ENCODE measurements at places on chromosomes 16 and 17. TPM values are rescaled to one million over a fixed set of nuclear protein-coding genes. Genes with fewer than 3 reads are reported as not detected.

The KRT31 gene
- total RNA-seq, result not detected

The SLFN14 gene
- not detected for total RNA-seq

The CD79B gene
- total RNA-seq, result not detected

The PRAC1 gene
- not detected for total RNA-seq

The SCPEP1 gene
- total RNA-seq, result 57.7 TPM

The MYH8 gene
- total RNA-seq, result not detected

The STH gene
- not detected for total RNA-seq

The GPR179 gene
- under 0.01 TPM for total RNA-seq

The TTLL6 gene
- 0.26 TPM for total RNA-seq

The MIS12 gene
- total RNA-seq, result 7.9 TPM

The PYY gene
- total RNA-seq, result not detected

The PTX4 gene
- total RNA-seq, result not detected

The KRTAP2-2 gene
- not detected for total RNA-seq

The G6PC1 gene
- 2.6 TPM for total RNA-seq

The PRSS36 gene
- total RNA-seq, result 0.52 TPM

The POLR2C gene
- total RNA-seq, result 77.3 TPM

The TMEM114 gene
- total RNA-seq, result not detected

The MYLK3 gene
- total RNA-seq, result not detected

The KLHL10 gene
- total RNA-seq, result not detected

The SYNRG gene
- 21.3 TPM for total RNA-seq

The RAB11FIP4 gene
- 37.2 TPM for total RNA-seq

The CHST6 gene
- total RNA-seq, result under 0.01 TPM

The HOXB6 gene
- 2.6 TPM for total RNA-seq

The TBC1D3K gene
- total RNA-seq, result not detected

The ACSM2A gene
- not detected for total RNA-seq

The MAP3K3 gene
- 21.0 TPM for total RNA-seq

The WNT3 gene
- 1.6 TPM for total RNA-seq

The PSMD3 gene
- 40.2 TPM for total RNA-seq

The NOG gene
- total RNA-seq, result 3.0 TPM

The ACAP1 gene
- 2.1 TPM for total RNA-seq
